ENCODE measurements at places on chromosomes 3 and 15. TPM values are rescaled to one million over a fixed set of nuclear protein-coding genes. Genes with fewer than 3 reads are reported as not detected.
A peak's percentile ranks its signal among the peaks of the same experiment; 100 is the strongest.

GRCh38 chr15:31412824-31413223, 86.2 kb downstream of the KLF13 start:
- DNase-seq: no peak

DNA sequence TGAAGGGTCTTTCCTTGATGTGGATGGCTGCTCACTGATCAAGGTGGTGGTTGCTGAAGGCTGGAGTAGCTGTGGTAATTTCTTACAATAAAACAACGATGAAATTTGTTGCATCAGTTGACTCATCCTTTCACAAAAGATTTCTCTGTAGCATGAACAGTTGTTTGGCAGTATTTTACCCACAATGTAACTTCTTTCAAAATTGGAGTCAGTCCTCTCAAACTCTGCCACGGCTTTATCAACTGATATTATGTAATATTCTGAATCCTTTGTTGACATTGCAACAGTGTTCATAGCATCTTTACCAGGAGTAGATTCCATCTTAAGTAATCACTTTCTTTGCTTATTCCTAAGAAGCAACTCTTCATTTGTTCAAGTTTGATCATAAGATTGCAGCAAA, 252.6 kb downstream of the UBE2E2 start:
- peak; percentile 26 for DNase-seq

PBRM1 gene
- 100 TPM for total RNA-seq

GHRL gene
- not detected for total RNA-seq

DNA sequence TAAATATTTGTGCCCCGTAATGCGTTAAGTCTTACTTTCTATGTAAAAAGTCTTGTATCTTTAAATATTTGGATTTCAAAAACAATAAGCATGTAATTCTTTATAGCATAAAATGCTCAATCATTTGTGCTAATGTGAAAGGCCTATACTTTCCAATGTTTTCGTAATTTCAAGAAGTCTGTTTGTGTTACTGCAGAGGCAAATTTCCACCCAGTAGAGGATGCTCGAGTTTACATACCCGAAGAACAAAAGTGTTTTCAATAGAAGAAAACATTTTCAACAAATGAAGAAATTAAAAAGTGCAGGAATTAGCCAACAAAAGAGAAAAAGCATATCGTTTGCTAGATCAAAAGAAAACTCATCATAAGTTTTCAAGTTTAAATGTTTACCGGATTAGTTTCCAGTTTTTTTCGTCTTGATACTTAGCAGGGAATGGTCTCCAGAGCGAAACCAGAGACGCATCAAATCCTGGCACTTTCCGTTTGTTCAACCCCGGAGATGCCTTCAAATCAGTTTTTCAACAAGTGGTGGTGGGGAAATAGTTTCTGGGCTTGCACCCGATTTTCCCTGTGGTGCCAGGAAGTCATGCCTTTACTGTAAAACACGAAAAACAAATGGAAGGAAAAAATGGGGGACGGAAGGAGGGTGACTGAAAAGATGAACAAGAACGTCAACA, 1.0 kb downstream of the CGGBP1 start:
- DNase-seq: peak; percentile 50

STXBP5L gene
- not detected for total RNA-seq

GRCh38 chr15:84961707-84962106, 19.9 kb upstream of the PDE8A start:
- peak; percentile 26 for DNase-seq

GRCh38 chr3:25412269-25412668, 15.8 kb upstream of the RARB start:
- no peak for DNase-seq

DNA sequence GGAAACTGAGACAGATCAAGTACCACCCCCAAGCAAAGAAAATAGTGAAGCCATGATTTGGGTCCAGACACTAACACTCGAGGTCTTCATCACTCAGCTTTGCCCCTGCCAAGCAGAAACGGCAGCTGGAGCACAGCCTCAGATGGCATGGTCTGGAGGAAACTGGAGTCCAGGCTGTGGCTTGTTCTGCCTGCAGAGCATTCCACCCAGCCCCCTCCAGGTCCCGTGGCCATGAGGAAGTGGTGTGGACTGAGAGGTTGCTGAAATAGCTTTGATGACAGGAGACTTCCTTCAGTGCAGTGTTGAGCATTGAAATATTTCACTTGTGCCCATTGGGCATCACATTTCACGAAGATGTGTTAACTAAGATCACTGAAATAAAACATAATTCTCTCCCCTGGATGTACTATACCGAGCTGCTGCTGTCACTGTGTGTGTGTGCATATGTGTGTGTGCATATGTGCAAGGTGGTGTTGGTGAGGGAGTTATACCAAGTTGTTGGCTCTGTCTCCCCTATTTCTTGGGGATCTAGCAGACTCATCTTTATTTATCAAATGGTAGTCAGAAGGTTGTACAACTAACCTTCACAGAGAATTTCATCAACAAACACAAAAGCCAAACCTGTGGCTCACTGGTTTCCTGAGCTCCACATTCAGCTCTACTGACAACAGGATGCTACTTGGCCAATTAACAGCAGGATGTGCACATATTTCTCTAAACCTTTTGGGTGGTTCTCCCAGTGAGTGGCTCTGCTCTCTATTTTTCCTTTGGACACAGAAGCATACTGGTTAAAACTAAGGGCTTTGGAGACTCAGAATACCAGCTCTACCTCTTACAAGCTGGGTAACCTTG, 660.1 kb upstream of the CFAP20DC start:
- no peak for DNase-seq

- peak; percentile 68 for DNase-seq
Measured at GRCh38 chr3:191087391-191087790, 111.7 kb upstream of the OSTN start.

- no peak for DNase-seq
Measured at GRCh38 chr15:52234596-52235541, 43.7 kb upstream of the GNB5 start.

DNA sequence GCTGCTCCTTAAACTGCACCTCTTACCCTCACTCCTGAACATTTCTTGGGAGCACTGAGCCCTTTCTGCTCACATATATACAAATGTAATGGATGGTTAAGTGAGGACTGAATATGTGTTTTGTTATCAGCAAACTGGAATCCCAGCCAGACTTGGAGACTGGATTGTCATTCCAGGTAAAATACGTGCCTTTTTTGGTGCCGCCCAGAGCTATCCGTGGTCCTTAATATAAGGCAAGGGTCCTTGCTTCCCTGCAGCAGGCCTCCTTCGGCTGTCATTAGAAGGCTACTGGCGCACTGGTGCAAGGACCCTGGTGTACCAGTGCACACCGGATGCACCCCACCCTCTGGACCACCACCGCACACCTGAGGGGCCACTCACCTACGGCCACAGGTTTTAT, 1.1 kb upstream of the GABRB3 start:
- peak; percentile 72 for DNase-seq

DNA sequence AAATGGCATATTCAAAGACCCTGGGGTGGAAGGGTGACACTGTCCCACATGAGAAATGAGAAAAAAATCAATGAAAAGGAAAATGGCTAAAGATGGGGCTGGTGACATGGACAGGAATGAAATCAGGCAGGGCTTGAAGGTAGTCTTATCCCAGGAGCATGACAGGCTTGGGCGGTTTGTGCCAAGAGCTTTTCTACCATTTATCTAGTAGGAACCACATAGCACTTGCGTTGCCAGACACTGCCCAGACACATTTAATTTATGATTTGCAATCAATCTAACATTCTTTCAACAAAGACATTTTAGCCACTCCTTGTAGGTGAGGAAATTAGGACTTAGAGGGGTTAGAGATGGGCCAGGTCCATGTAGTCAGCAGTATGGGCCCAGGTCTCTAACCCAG, 106.6 kb upstream of the NR2F2 start:
- no peak for DNase-seq

DNA sequence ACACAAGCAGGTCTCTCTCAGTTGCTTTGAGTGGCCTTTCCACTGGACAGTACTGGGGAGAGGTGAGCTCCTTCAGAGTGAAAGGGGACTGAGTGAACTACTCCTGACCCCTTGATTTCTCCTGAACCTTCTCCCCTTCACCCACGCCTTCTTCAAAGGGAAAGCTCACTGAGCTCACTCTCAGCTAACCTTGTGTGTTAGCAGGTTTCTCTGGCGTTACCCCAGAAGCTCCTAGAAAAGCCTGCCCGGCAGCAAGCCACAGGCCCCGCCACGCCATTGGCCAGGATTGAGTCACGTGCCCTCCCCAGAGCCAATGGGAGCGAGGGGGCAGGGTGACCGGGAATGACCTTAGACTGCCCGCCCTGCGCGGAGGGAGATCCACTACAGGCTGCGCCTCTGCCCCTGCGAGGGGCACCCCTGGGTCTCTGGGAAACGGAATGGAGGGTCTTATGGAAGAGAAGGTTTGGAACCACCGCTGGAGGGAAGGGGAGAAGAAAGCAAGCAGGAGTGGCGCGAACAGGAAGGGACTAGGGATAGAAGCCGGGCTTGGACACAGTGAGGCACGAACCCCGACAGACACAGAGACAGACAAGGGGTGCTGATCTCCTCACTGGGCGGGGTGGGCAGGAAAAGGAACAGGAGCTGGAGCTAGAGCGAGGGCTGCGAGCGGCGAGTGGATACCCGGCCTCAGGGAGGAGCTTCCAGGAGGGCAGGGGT, 17.4 kb upstream of the CLK3 start:
- DNase-seq: peak; percentile 100

SNTN gene
- total RNA-seq: not detected

AGBL1 gene
- total RNA-seq: not detected

CCRL2 gene
- 0.88 TPM for total RNA-seq

CLRN1 gene
- total RNA-seq: not detected

RARB gene
- 4.1 TPM for total RNA-seq

- DNase-seq: peak; percentile 44
Measured at GRCh38 chr3:150349314-150350097, 58.6 kb upstream of the TSC22D2 start.

GRCh38 chr3:197949191-197949777, 706 bp upstream of the RPL35A start:
- DNase-seq: peak; percentile 14

GRCh38 chr15:44024155-44024554, 170.9 kb downstream of the FRMD5 start:
- no peak for DNase-seq

TEX55 gene
- total RNA-seq: not detected

DNA sequence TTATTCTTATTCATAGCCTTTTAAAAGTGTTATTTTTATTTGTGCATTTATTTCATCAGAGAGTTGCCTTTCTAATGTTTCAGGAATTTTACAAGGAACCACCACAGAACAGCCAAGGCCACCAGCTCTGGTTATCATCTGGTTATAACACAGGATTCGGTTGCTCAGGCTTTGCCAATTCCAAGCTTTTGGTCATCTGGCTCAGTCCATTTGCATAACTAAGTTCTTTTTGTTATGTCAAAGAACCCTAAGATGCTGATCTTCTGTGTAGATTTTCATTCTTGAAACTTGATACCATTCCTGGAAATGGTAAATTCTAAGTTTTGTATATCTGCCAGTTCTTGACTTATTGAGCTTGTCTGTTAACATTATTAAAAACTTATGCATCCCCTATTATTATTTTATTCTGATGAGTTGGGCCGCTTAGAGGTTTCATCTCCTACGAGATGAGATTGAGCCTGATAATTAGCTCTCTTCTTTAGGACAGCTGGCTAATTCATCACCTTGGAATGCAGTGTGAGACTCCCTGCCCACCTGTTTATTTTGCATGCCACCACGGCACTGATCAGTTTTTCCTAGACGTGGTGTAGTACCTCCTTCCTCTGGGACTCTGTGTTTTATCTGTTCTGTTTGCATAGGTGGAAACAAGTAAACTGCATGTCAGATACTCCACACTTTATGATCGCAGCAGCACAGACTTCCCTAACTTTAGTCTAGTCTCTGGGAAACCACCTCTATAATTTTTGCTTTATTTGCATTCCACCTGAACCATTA, 264.8 kb downstream of the SLCO3A1 start:
- DNase-seq: peak; percentile 73

DNA sequence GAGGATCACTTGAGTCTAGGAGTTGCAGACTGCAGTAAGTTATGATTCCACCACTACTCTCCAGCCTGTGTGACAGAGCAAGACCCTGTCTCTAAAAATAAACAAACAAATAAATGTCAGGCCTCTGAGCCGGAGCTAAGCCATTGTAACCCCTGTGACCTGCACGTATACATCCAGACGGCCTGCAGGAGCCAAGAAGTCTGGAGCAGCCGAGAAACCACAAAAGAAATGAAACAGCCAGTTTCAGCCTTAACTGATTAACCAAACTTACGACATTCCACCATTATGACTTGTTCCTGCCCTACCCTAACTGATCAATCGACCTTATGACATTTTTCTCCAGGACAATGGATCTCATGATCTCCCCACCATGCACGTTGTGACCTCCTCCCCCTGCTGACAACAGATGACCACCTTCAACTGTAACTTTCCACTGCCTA, 32.5 kb upstream of the ZKSCAN7 start:
- DNase-seq: no peak

GRCh38 chr3:24389108-24390090, 105.3 kb downstream of the THRB start:
- DNase-seq: no peak

DNA sequence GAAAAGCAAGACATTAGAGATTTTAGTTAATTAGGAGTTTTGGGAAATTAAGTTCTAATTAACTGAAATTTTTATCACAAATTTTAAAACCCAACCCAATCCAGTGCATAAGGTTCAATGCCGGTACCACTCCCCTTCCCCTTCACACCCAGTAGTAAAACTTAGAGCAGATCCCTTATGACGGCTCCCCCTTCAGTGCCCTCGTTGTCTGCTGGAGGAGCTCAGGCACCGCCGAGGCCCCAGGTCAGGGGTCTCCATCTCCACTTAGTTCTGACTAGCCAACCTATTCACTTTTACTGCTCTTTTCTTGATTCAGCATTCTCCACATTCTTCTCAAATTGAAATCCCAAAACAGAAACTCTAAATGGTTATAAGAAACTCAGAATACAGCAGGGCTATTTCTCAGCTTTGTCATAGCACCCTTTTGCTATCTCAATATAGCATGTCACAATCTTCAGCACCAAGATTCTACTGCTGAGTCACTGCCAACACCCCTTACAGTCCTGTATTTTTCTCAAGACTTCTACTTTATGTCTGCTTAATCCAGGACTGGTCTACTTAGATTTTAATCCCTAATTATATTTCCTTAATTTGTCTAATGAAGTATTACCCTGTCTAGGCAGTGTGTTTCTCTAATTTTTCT, 39.8 kb downstream of the TUBGCP4 start:
- DNase-seq: peak; percentile 68

- no peak for DNase-seq
Measured at GRCh38 chr3:9080163-9080562, 116.9 kb upstream of the RAD18 start.
